ENCODE measurements at places on chromosomes 11 and 22. TPM values are rescaled to one million over a fixed set of nuclear protein-coding genes. Genes with fewer than 3 reads are reported as not detected.

Gene LGR4
- total RNA-seq, result 51.5 TPM

Gene OR52A5
- not detected for total RNA-seq

Gene OR8G1
- total RNA-seq, result not detected

Gene ZDHHC24
- 7.7 TPM for total RNA-seq

Gene OMP
- not detected for total RNA-seq

GRCh38 chr11:45967506-45967905 lies 45.0 kb downstream of the LARGE2 start:
- no peak overlapping the region for H3K27ac ChIP-seq
- H3K4me3 ChIP-seq, result no peak overlapping the region
- DNase-seq, result no peak
- no peaks in the 10 kb centered on the region for H3K36me3 ChIP-seq

DNA sequence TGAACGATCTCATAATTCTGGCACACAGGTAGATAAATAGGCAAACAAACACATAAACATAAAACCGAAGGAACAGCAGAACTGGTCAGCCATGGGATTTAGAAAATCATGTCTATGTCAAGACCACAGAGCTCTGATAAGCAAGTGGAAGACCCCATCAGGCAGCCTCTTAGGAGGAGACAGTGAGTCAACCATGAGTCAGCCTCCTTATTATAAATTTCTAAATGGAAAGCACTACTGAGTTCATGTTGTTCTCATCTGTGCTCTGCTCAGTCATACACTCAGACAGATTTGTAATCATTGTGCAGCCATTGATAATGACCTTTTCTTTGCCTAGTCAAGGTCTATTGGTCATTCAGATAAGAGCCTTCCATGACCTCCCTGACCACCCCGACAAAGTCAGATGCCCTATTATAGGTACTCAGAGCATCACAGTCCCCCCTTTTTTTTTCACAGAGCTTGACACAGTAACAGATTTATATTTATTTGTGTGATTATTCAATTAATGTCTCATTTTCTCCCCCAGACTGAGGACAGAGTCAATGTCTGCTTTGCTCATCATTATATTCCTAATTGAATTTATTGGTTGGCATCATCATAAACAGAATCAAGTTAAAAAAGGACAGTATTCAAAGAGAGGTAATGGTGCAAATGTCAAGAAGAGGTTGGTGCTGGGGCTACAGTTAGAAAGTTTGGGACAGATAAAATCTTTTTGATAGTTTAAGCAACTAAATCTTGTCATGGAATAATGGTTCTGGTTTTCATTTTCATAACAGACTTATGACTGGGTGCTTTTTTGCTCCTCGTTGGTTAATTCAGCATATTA lies 579.7 kb upstream of the CCDC90B start:
- no peak for DNase-seq
- no peak overlapping the region for H3K4me3 ChIP-seq
- no peaks in the 10 kb centered on the region for H3K36me3 ChIP-seq
- no peaks in the 10 kb centered on the region for H3K27me3 ChIP-seq

DNA sequence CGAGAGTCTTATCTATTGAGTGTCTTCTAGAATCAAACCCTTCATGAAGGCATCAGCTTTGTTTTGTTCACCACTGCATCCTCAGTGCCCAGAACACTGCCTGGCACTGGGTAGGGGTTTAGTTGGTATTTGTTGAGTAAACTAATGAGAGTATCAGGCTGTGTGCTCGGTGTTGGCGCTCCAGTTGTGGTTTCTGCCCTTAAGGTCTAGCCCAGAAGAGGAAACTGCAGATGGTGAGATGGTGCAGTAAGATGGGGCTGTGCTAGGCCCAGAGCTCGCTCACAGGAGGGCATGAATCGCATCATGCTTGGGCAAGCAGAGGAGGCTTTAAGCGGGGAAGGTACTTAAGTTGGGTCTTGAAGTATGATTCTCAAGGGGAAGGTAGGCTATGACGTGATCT lies 97.2 kb downstream of the FBXO7 start:
- H3K4me1 ChIP-seq, result peaks cover 27% of the 10 kb centered on the region
- no peak overlapping the region for H3K4me3 ChIP-seq
- peaks cover 10% of the 10 kb centered on the region for H3K27me3 ChIP-seq

DNA sequence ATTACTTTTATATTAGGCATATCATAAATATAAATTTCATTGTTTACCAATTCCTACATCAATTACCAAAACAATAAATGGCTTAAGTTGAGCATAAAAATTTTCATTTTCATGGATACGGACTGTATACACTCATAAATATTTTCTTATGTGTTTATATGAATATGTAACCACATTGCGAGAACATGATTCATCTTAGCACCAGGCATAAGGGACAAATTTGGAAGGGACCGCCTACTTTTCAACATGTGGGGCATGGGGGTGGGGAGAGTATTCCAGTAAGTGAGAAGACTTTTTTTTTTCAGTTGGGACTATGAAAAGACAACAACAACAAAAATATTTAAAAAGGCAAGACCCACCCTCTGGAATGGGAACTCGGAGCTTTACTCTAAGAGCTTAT lies 296.1 kb downstream of the RAB38 start:
- no peaks in the 10 kb centered on the region for H3K27me3 ChIP-seq
- DNase-seq, result no peak
- H3K27ac ChIP-seq, result no peak overlapping the region

GRCh38 chr11:112298535-112298934 lies 37.9 kb upstream of the PLET1 start:
- H3K27ac ChIP-seq, result no peak overlapping the region
- H3K4me1 ChIP-seq, result peaks cover 12% of the 10 kb centered on the region
- no peak overlapping the region for H3K4me3 ChIP-seq
- H3K27me3 ChIP-seq, result no peaks in the 10 kb centered on the region
- no peaks in the 10 kb centered on the region for H3K36me3 ChIP-seq
- DNase-seq, result no peak

DNA sequence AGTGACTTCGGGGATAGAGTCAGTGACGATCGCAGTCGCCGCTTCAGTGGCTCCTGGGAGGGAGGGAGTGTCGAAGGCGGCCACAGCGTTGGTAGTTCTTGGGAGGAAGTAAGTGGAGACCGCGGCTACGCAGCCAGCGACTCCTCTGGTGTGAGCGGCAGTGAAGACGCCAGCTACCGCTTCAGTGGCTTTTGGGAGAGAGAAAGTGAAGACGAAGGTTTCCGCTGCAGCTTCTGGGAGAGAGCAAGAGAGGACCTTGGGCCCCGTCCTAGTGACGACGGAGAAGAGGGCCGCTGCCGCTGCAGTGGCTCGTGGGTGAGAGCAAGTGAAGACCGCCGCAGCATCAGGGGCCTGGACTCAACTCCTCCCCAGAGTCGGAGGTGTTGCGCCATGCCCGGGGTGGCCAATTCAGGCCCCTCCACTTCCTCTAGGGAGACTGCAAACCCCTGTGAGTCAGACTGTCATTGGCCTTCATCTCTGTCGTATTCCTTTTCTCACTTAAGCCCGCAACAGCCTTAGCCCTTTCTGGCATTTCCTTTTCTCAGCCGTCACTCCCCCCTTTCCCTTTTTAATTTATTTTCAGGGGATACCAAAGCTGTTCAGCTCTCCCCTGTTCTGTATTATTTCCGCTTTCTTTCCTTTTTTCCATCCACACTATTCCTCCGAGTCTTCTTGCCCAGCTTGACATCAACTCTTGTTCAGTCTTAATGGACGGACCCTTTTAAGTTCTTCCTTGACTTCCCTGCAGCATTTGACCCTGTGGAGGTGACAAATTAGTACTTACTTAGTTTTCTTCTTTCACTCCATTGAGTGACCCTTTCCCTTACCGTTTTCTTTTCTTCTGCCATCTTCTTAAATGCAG lies 1.0 kb downstream of the ANKRD42 start:
- H3K27me3 ChIP-seq, result no peaks in the 10 kb centered on the region
- peak overlapping the region; percentile 96 for H3K27ac ChIP-seq
- peaks cover 44% of the 10 kb centered on the region for H3K4me1 ChIP-seq
- peak; percentile 24 for DNase-seq
- H3K36me3 ChIP-seq, result no peaks in the 10 kb centered on the region

DNA sequence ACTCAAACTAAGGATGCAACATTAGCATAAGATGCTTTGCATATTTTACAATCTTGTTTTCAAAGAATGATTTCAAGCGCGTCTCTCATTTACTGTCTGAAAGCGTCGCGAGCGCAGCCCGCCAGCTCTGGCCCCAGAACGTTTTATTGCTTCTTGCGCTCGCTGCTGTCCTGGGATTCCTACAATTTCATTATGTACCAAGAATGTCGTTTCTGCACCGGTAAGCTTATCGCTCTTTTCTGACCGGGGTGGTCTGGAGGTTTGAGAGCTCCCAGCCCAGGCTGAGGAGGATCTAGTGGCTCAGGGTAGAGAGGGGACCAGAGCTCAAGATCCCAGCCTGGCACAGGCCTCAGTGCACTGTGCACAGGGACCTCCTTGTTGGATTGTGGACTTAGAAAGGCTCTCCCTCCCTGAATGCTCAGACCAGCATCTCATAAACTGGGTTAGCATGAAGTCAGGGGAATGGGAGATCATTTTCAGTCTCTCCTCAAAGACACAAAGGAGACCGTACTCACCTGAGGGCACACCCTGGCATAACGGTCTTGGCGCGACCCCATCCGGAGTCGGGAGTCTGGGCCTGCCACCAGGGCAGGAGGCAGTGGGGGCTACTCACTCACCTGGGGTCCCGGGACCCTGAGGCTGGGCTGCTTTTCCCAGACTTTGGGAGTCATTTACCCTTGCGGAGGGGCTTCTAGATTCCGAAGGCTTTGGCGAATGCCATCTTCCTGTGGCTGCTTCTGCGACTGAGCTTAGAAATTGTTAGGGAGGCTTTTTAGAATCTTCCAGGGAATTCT lies 817.4 kb downstream of the BRD1 start:
- H3K27me3 ChIP-seq, result no peaks in the 10 kb centered on the region
- no peak overlapping the region for H3K4me3 ChIP-seq
- H3K36me3 ChIP-seq, result no peaks in the 10 kb centered on the region
- peaks cover 17% of the 10 kb centered on the region for H3K4me1 ChIP-seq
- no peak overlapping the region for H3K27ac ChIP-seq

- no peak for DNase-seq
- peaks cover 33% of the 10 kb centered on the region for H3K4me1 ChIP-seq
- H3K27ac ChIP-seq, result no peak overlapping the region
- no peaks in the 10 kb centered on the region for H3K36me3 ChIP-seq
- peaks cover 34% of the 10 kb centered on the region for H3K27me3 ChIP-seq
Observed at GRCh38 chr11:128724891-128725611, 31.2 kb downstream of the FLI1 start.

DNA sequence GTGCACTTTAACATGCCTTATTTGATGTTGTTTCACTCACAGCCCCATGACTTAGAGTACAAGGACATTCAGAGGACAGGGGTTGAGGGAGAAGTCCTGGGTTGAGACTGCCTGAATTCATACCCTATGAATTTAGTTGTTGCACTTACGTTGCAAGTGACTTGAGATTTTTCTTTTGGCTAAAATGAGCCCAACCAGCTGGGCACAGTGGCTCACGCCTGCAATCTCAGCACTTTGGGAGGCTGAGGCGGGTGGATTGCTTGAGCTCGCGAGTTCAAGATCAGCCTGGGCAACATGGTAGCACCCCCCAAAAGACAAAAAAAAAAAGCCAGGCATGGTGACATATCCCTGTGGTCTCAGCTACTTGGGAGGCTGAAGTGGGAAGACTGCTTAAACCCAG lies 7.3 kb upstream of the GRK3 start:
- H3K36me3 ChIP-seq, result no peaks in the 10 kb centered on the region
- H3K4me1 ChIP-seq, result peaks cover 29% of the 10 kb centered on the region
- peak overlapping the region; percentile 1 for H3K27ac ChIP-seq

- no peak overlapping the region for H3K4me3 ChIP-seq
- DNase-seq, result no peak
Observed at GRCh38 chr11:96215110-96215782, 127.7 kb downstream of the MAML2 start.

GRCh38 chr11:3879967-3880542 lies 24.6 kb downstream of the STIM1 start:
- no peak overlapping the region for H3K27ac ChIP-seq
- no peaks in the 10 kb centered on the region for H3K36me3 ChIP-seq
- no peaks in the 10 kb centered on the region for H3K27me3 ChIP-seq
